Activated naive CD8-positive, alpha-beta T cell treated with anti-CD3 and anti-CD28 coated beads, Interleukin-2, amount 50 U/mL, for 24 hours (primary cell): ENCODE measurements at places on chromosomes 7 and 10.

- no peak for DNase-seq
Measured at GRCh38 chr7:103622274-103622673, 176.3 kb upstream of the SLC26A5 start.

DNA sequence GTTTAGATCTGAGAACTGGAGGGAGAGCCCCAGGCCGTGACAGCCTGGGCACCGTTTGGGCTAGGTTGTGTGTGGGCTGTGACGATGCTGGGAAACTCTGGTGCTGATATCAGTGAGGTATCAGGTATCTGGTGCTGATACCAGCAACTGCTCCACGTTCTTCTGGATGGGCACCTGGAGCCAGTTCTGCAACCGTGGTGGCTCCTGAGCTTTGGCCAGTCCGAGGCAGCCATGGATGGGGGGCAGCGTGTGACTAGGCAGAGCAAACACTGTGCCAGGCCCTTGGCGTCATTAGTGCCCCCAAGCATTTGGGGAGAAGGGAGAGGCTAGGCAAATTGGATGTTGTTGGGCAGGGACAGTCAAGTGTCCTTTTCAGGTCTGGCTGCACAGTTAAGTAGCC lies 57.9 kb downstream of the ZNF467 start:
- DNase-seq = no peak

GRCh38 chr7:26425655-26426054 lies 134.0 kb downstream of the SNX10 start:
- DNase-seq = no peak

DNA sequence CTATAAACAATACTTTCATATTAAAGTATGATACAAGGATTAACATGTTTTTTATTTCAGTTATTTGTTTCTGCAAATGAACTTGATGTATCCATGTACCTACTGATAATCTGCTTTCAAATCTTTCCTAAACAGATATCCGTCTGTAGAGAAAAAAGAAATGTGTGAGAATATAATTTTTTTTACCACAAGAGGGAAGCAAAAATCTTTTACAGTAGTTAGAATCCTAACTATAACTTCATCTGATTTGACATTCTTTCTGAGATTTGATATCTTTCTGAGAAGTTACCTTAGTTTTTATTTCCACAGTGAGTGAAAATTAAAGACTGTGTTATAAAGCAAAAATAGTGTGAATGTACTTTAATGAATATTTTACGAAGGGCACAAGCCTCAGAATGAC lies 203.9 kb upstream of the PCLO start:
- no peak for DNase-seq

GRCh38 chr10:125489731-125490130 lies 193.2 kb downstream of the TEX36 start:
- DNase-seq = no peak

DNA sequence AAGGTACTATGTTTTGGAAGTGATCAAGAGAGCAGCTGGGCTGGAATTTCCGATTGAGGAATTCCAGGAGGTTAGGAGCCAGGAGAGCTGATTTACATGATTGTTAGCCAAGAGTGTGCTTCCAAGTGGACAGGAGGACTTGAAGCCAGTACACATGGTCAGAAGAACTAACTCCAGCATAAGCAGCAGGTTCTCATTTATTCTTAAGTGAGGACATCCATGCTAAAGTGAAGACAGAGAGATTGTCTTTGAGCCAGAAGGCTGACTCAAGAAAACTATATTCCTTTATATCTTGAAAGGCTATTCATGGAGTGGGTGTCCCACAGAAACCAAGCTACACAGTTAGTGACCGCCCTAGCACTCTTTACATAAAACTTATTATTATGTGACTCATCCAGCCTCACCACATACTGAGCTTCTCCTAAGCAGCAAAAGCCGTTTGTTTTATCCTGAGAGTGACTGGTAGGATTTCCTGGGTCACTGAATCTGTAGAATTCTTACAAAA lies 56.7 kb upstream of the SEMA3A start:
- DNase-seq = no peak

- DNase-seq = no peak
Measured at GRCh38 chr7:151568956-151569940, 49.6 kb upstream of the RHEB start.

- no peak for DNase-seq
Measured at GRCh38 chr7:44630792-44631457, 24.5 kb downstream of the OGDH start.

GRCh38 chr10:49749144-49749543 lies 13.0 kb downstream of the OGDHL start:
- no peak for DNase-seq

- no peak for DNase-seq
Measured at GRCh38 chr7:100575206-100575631, 1.5 kb upstream of the SAP25 start.

GRCh38 chr7:115840702-115841101 lies 189.9 kb downstream of the TFEC start:
- no peak for DNase-seq

- DNase-seq = no peak
Measured at GRCh38 chr7:16921644-16922257, 40.0 kb upstream of the AGR3 start.

GRCh38 chr10:110487411-110488331 lies 10.0 kb upstream of the DUSP5 start:
- no peak for DNase-seq
